Fibroblast of lung (primary cell): ENCODE measurements at places on chromosomes 5 and 9.

DNA sequence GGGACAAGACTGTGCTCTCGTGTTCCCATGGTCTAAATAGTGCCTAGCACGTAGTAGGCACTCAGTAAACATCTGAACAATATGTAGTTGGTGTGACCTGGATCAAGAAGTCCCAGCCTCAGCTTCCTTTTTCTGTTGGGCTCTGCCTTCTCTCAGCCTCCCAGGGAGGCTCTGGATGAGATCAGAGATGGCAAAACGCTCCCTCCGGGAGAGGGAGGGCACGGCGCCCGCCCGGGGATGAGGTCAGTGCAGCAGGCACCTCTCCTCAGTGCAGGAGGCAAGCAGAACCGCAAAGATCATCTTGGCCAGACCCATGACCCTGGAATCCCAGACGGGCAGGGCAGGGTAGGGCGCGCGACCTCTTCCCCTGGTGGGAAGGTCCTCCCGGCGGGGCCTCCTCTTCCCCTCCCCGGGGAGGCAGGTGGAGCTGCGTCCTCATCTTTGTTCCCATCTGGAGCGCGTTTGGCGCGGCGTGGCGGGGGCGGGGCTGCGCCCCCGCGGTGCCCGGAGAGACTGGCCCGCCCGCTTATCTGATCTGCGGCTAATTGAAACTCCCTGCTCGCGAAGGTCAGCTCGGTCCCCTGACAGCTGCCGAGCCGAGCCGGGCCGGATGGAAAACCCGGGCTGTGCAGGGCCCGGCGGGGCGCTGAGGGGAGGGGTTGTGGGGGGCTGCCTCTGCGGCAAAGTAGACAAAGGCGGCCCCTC lies 60.9 kb downstream of the CXXC5 start:
- no peaks in the 10 kb centered on the region for H3K36me3 ChIP-seq
- H3K27ac ChIP-seq = peak overlapping the region; percentile 13
- H3K27me3 ChIP-seq = peaks cover 21% of the 10 kb centered on the region
- no peak overlapping the region for H3K4me3 ChIP-seq
- peak; percentile 76 for DNase-seq

DNA sequence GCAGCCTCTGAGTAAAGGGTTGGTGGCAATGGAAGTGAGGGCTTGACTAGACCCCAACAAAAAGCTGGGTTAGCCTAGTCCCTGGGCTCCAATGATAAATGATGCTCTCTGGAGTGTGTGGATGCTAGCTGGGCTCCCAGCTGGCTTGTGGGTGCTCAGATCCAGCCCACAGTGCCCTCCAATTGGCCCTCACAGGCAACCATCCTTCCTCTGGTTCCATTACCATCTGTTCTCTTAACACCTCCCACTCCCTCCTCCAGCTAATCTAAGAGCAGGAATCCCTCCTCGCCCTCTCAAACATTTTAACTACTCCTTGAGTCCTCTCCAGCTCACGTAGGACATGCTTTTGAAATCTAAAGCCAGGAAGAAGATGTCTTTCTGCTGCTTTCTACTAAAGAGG lies 25.2 kb upstream of the FRMD3 start:
- DNase-seq = no peak
- H3K27ac ChIP-seq = no peak overlapping the region
- no peaks in the 10 kb centered on the region for H3K27me3 ChIP-seq

GRCh38 chr9:19689328-19690101 lies 99.3 kb downstream of the SLC24A2 start:
- no peak overlapping the region for H3K27ac ChIP-seq
- no peaks in the 10 kb centered on the region for H3K27me3 ChIP-seq
- no peak overlapping the region for H3K4me3 ChIP-seq

GRCh38 chr9:36007316-36007708 lies 29.4 kb upstream of the RECK start:
- no peaks in the 10 kb centered on the region for H3K4me1 ChIP-seq
- no peak for DNase-seq
- no peaks in the 10 kb centered on the region for H3K36me3 ChIP-seq
- H3K27ac ChIP-seq = no peak overlapping the region
- H3K4me3 ChIP-seq = no peak overlapping the region
- peaks cover 13% of the 10 kb centered on the region for H3K27me3 ChIP-seq

- no peak overlapping the region for H3K27ac ChIP-seq
- no peak overlapping the region for H3K4me3 ChIP-seq
- H3K27me3 ChIP-seq = no peaks in the 10 kb centered on the region
- DNase-seq = peak; percentile 78
- H3K4me1 ChIP-seq = peaks cover 3% of the 10 kb centered on the region
- H3K36me3 ChIP-seq = peaks cover 4% of the 10 kb centered on the region
These were observed 58.1 kb downstream of the NNT start for GRCh38 chr5:43661102-43661501.

DNA sequence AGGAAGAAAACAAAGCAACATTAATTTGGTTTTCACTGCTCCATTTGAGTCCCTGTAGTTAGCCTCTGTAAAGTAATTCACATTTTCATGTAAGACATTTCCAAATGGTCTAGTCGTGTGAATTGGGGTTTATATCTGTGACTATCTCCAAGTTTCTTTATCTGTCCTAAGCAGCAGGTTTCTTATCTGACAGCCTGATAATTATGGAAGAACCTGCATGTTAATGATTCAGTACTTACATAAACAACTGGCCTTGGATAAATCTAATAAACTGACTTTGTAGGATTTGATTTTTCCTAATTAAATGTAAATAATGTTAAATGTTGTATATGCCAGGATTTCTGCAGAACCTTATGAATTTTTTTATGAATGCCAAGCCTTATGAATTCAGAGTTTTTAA lies 964.9 kb downstream of the NR2F1-AS1 start:
- H3K27ac ChIP-seq = no peak overlapping the region
- no peaks in the 10 kb centered on the region for H3K36me3 ChIP-seq
- no peak overlapping the region for H3K4me3 ChIP-seq

DNA sequence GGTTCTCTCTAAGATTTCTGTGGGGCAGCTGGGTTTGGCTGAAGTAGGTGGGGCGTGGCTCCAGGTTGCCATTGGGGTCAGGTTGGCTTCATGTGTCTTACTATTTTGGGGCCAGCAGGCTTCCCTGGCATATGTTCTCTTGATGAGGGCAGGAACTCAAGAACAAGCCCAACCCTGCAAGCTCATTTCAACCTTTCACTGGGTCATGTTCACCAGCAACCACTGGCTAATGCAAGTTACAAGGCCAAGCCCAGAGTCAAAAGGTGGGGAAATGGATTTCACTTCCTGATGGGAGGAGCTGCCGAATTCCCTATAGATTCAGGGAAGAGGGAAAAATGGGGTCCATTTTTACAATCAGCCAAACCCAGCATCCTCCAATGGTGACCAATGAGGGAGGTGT lies 34.0 kb upstream of the HAND1 start:
- no peaks in the 10 kb centered on the region for H3K4me1 ChIP-seq
- H3K4me3 ChIP-seq = no peak overlapping the region
- H3K27me3 ChIP-seq = peaks cover 5% of the 10 kb centered on the region

- peak; percentile 77 for DNase-seq
- H3K4me1 ChIP-seq = peaks cover 42% of the 10 kb centered on the region
- no peak overlapping the region for H3K4me3 ChIP-seq
- no peaks in the 10 kb centered on the region for H3K27me3 ChIP-seq
- H3K36me3 ChIP-seq = peaks cover 4% of the 10 kb centered on the region
These were observed 31.0 kb downstream of the ABLIM3 start for GRCh38 chr5:149172261-149172660.

- H3K27ac ChIP-seq = no peak overlapping the region
- no peak for DNase-seq
- no peaks in the 10 kb centered on the region for H3K27me3 ChIP-seq
- H3K36me3 ChIP-seq = no peaks in the 10 kb centered on the region
These were observed 52.5 kb upstream of the C9orf72 start for GRCh38 chr9:27625751-27626150.

- H3K27ac ChIP-seq = peak overlapping the region; percentile 66
- H3K27me3 ChIP-seq = no peaks in the 10 kb centered on the region
- peak overlapping the region; percentile 50 for H3K4me3 ChIP-seq
- peak; percentile 32 for DNase-seq
- H3K4me1 ChIP-seq = peaks cover 6% of the 10 kb centered on the region
These were observed 543 bp upstream of the ANKRD33B start for GRCh38 chr5:10563110-10563944.

- no peaks in the 10 kb centered on the region for H3K4me1 ChIP-seq
- no peak overlapping the region for H3K4me3 ChIP-seq
- H3K27ac ChIP-seq = no peak overlapping the region
- H3K27me3 ChIP-seq = no peaks in the 10 kb centered on the region
These were observed 90.4 kb upstream of the MVB12B start for GRCh38 chr9:126236273-126236672.

GRCh38 chr9:2018764-2019558 lies 3.8 kb downstream of the SMARCA2 start:
- H3K4me3 ChIP-seq = peak overlapping the region; percentile 81
- H3K27me3 ChIP-seq = no peaks in the 10 kb centered on the region
- DNase-seq = no peak
- no peak overlapping the region for H3K27ac ChIP-seq
- peaks cover 7% of the 10 kb centered on the region for H3K4me1 ChIP-seq

DNA sequence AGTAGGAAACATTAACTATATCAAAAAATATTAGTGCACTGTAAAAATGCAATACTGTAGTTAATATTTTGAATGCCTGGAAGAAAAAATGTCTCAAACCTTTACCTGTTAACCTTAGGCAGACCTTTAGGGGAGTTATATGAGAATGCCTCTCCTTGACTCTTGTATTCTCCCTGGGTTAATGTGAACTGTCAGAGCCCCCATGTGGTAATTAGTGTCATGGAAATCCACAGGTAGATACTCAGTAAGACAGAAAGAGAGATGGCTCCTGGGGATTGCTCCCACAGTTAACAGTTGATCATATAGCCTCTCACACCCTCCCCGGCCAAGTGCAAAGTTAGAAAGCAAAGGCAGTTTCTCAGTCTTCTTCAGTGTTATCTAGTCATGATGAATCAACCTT lies 742.8 kb downstream of the NR2F1-AS1 start:
- DNase-seq = no peak
- H3K36me3 ChIP-seq = no peaks in the 10 kb centered on the region
- no peaks in the 10 kb centered on the region for H3K27me3 ChIP-seq

DNA sequence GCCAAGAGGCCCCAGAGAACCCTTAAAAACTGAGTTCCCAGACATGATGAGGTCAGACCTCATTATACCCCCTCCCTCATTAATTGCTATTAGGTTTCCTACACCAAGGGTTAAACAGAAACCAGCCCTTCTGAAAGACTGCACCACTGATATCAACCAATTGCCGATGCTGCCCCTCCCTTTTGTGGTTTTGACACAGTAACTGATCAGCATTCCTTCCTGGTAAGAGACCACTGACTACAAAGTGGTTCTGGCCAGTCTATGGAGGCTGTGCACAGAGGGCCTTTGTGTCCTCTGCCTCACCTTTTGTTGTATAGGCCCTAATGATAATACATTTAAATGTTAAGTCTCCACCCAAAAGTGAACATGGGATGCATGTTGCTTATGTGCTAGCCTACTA lies 201.5 kb downstream of the FRMD3 start:
- no peak overlapping the region for H3K27ac ChIP-seq
- H3K36me3 ChIP-seq = no peaks in the 10 kb centered on the region
- peak; percentile 16 for DNase-seq
- H3K4me1 ChIP-seq = no peaks in the 10 kb centered on the region

DNA sequence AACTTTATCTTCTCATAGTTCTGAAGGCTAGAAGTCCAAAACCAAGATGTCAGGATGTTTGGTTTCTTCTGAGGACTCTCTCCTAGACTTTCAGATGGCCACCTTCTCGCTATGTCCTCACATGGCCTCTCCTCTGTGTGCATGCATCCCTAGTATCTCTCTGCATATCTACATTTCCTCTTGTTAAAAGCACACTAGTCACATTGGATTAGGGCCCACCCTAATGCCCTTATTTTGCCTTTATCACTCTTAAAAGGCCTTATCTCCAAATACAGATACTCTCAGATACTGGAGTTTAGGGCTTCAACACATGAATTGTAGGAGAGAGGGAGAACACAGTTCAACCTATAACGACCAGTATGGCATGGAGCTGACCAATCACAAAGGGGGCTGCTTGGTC lies 151.7 kb downstream of the PRELID2 start:
- DNase-seq = no peak
- H3K27me3 ChIP-seq = no peaks in the 10 kb centered on the region
- no peak overlapping the region for H3K4me3 ChIP-seq
- no peaks in the 10 kb centered on the region for H3K36me3 ChIP-seq
- no peaks in the 10 kb centered on the region for H3K4me1 ChIP-seq

- H3K4me3 ChIP-seq = no peak overlapping the region
- DNase-seq = peak; percentile 3
- no peaks in the 10 kb centered on the region for H3K36me3 ChIP-seq
- no peak overlapping the region for H3K27ac ChIP-seq
- no peaks in the 10 kb centered on the region for H3K4me1 ChIP-seq
These were observed 75.0 kb downstream of the CAVIN4 start for GRCh38 chr9:100652850-100653249.

GRCh38 chr5:100860407-100860806 lies 42.7 kb downstream of the ST8SIA4 start:
- no peaks in the 10 kb centered on the region for H3K27me3 ChIP-seq
- no peak overlapping the region for H3K4me3 ChIP-seq

GRCh38 chr9:84436386-84437109 lies 96.0 kb upstream of the SLC28A3 start:
- H3K4me3 ChIP-seq = no peak overlapping the region
- no peaks in the 10 kb centered on the region for H3K36me3 ChIP-seq
- H3K4me1 ChIP-seq = no peaks in the 10 kb centered on the region
- H3K27ac ChIP-seq = no peak overlapping the region
- no peaks in the 10 kb centered on the region for H3K27me3 ChIP-seq
- no peak for DNase-seq

DNA sequence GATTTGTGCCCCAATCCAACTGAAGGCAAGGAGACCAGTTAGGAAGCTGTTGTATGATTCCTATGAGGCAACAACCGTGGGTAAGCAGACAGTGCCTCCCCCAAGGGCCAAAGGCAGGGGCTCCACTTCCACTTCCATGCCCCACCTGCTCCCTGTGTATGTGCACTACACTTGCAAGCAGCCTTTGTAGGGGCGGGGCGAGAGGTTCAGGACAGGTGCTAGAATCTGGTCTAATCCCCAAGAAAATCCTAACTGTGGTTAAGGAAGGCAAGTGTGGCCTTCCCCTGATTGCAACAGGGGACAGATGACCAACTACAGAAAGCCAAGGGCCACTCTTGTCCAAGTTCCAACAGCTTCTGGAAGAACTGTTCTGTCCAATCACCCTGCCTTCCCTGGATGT lies 41.7 kb downstream of the B4GALT1 start:
- H3K4me1 ChIP-seq = peaks cover 4% of the 10 kb centered on the region
- no peak overlapping the region for H3K27ac ChIP-seq
- H3K36me3 ChIP-seq = peaks cover 8% of the 10 kb centered on the region
- H3K27me3 ChIP-seq = no peaks in the 10 kb centered on the region
- no peak overlapping the region for H3K4me3 ChIP-seq
